SIG-M5 (cell line): ENCODE measurements at places on chromosomes 4 and X.

DNA sequence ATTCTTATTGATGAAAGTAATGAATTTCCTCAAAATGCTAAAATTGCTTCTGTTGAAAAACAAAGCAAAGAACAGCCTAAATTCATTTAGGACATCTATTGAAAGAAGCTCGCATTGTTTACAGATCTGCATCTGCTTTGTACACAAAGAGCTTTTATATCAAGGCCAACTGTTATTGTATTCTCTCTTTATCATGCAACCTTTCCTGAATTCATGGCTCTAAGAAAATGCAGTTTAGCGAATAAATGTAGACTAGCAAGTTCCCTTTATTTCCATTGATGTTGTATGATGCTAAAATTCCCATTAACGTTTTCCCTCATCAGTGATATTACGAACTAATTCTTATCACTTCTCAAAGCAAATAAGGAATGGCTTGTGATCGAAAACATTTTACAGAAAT, 446.3 kb downstream of the MID1IP1 start:
- no peak for DNase-seq

DNA sequence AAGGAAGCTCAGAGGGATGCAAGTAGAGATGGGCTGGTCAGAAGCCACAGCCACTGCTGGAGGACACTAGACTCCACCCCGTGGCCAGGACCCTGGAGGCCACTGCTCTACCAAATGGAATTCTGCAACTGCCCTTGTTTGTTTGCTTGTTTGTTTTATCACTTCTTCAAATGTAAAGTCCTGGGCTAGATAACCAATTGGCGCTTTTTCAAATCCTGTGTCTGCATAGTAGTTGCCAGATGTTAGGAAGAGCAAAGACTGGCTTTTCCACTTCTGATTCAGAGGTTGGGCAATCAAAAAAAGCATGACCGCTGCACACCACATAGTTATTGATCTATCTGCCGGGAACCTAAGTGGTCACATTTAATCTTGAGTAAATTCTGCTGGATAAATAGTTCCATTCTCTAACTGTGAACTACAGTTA, 255.2 kb upstream of the SFRP2 start:
- DNase-seq, result no peak

GRCh38 chrX:19904778-19905367, 17.5 kb upstream of the SH3KBP1 start:
- peak; percentile 12 for DNase-seq

DNA sequence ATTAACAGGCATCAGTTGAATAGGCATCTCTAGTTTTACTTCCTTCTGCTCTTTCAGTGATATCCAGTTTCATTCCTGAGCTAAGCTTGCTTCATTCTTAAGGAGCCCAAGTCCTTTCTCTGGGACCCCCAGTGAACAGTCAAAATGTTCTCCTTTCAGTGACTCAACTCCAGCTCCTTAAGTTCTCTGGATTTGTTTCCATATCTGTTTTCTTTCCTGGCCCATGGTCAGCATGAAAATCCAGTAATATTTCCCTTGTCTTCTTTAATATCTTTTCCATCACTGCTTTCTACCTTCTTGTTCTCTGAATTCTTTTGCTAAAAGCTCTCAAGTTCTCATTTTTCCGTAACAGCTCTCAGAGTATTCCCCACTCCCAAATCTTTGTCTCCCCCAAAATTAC, 25.5 kb downstream of the ADGRL3 start:
- no peak for DNase-seq

DNA sequence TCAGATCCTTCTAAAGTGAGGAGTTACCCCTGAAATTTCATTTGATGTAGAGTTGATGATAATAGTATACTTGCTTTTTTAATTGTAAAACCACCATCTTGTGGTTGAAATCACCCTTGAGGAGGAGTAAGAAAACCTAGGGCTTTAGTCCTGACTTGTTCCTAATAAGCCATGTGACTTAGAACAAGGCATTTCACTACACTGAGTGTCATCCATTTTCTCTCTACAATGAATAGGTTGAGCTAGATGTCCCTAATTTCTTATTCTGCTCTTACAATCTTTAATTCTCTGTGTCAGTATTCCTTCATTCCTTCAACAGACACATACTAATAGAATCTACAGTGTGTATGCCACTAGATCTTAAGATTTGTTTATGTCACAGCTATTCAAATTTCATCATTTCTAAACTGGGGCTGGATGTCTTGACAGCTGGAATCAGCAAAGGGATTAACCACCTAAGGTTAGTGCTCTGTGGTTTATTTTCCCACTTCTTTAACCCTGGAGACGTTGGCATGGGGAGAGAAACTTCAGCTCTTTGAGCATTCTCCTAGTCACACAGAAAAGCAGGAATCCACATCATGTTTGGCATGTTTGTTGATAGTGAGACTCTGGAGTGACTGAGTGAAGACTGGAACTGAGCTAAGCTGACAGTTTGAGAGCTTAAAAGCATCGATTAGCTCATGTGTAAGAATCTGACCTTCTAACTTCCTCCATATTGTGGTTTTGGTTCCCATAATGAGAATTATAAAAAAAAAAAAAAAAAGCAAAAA, 246.3 kb downstream of the NDST4 start:
- no peak for DNase-seq

- no peak for DNase-seq
These were observed 373 bp downstream of the ELOVL6 start for GRCh38 chr4:110198049-110198434.

- no peak for DNase-seq
These were observed 1028.4 kb upstream of the INTU start for GRCh38 chr4:126604268-126604867.

- DNase-seq, result no peak
These were observed 23.4 kb upstream of the CFAP299 start for GRCh38 chr4:80312124-80312523.
